Thoracic aorta (tissue), 2 donors: ENCODE measurements at places on chromosomes 2 and 18. TPM values are rescaled to one million over a fixed set of nuclear protein-coding genes. Genes with fewer than 3 reads are reported as not detected.
A peak's percentile ranks its signal among the peaks of the same experiment; 100 is the strongest.

The GLI2 gene
- total RNA-seq, result 5.4 TPM

DNA sequence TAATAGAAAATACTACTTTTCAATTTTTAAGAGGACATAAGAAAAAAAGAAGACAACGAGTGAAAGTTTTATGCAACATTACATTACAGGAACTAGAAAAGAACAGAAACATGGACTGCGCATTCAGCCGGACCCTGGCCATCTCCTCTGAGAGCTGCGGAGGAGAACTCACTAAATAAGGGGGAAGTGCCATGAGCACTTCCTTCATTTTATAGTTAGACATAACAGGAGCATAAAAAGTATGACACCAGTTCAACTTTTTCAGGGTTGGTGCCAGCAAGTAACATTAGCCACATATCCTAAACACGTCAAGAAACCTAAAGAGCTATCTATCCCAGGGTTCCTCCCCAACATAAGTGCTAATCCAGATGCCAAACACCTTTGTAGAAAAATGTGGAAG, 78.0 kb upstream of the SERTAD2 start:
- peak overlapping the region; percentile 70 for H3K4me3 ChIP-seq
- H3K27ac ChIP-seq, result peak overlapping the region; percentile 63
- DNase-seq, result no peak
- no peaks in the 10 kb centered on the region for H3K27me3 ChIP-seq

The ZC3H15 gene
- 70.2 TPM for total RNA-seq

DNA sequence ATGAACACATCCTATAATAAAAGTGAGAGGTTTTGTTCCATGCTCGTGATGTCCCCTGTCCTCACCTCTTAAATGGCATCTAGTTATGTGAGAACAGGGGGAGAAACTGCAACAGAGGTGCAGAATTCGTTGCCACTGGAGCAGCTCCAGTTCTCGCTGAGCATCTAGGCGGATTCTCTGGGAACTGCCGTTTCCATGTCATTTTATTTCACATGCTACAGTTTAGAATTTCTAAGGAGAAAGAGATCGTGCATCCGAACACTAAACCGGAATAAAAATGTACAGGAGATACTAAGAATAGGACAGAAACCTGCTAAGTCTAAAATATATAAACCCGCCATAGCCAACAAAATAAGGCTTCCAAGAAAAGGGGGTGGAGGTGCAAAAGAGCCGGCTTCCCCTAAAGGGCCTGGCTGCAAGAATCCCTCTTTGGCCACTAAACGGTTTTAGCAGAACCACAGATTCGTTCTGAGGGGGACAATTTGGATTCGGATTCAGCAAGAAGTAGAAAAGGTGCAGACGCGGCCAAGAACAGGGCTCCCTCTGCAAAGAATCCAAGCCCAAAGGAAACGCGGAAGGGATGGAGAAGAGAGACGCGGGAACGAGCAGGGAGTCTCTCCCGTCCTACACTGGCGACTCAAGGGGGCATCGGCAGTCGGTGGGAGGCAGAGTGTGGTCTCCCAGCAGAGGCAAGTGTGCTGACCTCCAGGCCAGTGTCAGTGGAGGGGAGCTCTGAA, 1.3 kb downstream of the TMEM163 start:
- H3K4me1 ChIP-seq, result peaks cover 18% of the 10 kb centered on the region
- peak overlapping the region; percentile 64 for H3K4me3 ChIP-seq
- peaks cover 5% of the 10 kb centered on the region for H3K27me3 ChIP-seq
- H3K27ac ChIP-seq, result no peak overlapping the region
- DNase-seq, result no peak

DNA sequence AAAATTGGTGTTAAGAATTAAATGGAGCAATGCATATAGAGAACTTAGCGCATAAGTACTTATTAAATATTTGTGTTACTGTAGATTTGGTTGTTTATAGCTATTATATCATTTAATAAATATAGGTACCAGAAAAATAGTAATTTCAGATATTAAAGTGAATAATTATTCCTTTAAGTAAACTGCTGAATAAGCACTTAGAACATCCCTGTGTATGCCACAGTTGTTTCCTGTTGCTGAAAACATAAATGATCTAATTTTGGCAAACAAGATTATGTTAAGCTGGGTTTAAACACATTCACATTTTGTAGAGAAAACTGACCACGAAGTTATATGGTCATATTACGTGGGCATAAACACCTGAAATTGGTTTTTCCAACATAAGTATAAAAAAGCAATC, 388.0 kb upstream of the ZNF804A start:
- H3K4me1 ChIP-seq, result no peaks in the 10 kb centered on the region
- H3K27me3 ChIP-seq, result no peaks in the 10 kb centered on the region
- H3K4me3 ChIP-seq, result no peak overlapping the region
- H3K36me3 ChIP-seq, result no peaks in the 10 kb centered on the region
- DNase-seq, result no peak

DNA sequence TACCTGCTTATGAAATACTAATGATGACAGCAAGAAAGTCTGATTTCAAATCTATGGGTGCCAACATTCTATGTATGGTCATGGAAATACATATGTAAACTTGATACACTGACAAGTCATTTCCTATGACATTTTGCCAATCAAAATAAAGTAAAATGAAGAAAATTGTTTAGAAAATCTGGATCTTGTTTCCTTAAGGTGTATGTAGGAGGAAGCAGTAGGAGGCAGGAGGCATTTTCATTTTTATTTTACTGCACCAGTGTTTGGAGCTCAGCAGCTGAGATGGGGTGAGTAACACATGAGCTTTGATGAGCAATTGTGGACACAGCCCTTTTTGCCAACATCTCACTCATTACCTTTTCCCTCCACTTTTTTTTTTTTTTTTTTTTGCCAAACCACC, 167.0 kb downstream of the AFF3 start:
- no peaks in the 10 kb centered on the region for H3K4me1 ChIP-seq
- H3K27me3 ChIP-seq, result no peaks in the 10 kb centered on the region
- no peak overlapping the region for H3K27ac ChIP-seq
- no peak overlapping the region for H3K4me3 ChIP-seq
- no peak for DNase-seq
